Stimulated activated naive CD8-positive, alpha-beta T cell treated with anti-CD3 and anti-CD28 coated beads, Interleukin-15, amount 100 ng/mL, for 72 hours (primary cell): ENCODE measurements at places on chromosomes 11 and 22.

GRCh38 chr11:47572715-47573255 is 6.0 kb downstream of the KBTBD4 start:
- no peak for DNase-seq

- no peak for DNase-seq
Measured at GRCh38 chr22:50119768-50120251, 30.0 kb downstream of the MOV10L1 start.

DNA sequence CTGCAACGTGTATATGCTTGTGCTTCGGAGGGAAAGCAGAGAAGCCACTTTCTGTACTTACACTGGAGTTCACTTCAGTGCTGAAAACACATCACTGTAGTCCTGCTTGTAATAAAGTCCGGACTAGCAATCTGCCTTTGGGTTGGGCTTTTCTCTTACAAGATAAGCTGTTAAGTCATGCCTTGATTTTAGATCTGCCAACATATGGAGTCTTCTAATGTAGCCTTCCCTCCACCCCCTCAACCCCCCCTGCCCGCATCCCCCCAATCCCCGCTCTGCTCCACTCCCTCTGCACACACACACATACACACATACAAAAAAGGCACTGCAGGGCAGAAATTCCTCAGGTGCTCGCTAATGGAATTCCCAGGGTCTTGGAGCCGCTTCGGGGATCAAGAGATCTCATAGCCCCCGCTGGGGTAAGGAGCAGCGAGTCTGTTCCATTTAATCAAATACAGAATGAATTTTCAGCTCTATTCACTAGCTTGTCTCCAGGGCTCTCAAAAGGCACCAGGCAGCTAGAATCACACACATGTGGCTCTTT is 3.4 kb downstream of the CDON start:
- DNase-seq, result no peak

DNA sequence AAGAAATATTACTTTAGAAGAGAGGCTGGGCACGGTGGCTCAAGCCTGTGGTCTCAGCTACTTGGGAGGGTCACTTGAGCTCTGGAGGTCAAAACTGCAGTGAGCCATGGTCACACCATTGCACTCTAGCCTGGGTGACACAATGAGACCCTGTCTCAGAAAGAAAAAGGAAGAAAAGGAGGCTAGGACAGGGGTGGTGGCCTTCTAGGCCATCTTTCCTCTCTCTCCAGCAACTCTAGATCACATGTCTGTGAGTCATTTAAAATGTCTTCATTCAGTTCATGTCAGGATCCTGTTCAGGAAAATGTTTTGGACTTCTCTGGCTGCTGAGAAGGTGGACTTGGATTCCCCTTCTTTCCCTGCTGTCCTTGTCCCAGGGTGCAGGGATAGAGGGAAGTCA is 53.3 kb downstream of the PPFIA1 start:
- DNase-seq, result no peak

DNA sequence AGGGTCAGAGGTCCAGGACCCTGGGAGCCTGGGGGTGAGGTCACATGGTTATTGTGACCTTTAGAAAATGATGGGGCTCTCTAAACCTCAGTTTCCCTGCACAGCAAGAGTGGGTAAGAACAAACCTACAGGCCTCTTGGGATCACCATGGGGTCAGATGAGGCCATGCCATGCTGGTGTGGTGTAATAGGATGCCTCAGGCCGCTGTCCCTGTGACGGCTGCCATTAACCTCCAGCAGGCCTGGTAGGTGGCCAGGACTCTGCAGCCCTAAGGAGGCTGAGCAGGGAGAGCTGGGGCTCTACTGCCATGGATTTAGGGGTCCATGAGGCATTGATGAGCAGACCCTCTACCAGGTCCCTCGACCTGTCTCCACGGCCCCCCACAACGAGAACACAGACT is 265.5 kb downstream of the CTTN start:
- no peak for DNase-seq

- no peak for DNase-seq
Measured at GRCh38 chr11:79167510-79168188, 273.2 kb downstream of the TENM4 start.

DNA sequence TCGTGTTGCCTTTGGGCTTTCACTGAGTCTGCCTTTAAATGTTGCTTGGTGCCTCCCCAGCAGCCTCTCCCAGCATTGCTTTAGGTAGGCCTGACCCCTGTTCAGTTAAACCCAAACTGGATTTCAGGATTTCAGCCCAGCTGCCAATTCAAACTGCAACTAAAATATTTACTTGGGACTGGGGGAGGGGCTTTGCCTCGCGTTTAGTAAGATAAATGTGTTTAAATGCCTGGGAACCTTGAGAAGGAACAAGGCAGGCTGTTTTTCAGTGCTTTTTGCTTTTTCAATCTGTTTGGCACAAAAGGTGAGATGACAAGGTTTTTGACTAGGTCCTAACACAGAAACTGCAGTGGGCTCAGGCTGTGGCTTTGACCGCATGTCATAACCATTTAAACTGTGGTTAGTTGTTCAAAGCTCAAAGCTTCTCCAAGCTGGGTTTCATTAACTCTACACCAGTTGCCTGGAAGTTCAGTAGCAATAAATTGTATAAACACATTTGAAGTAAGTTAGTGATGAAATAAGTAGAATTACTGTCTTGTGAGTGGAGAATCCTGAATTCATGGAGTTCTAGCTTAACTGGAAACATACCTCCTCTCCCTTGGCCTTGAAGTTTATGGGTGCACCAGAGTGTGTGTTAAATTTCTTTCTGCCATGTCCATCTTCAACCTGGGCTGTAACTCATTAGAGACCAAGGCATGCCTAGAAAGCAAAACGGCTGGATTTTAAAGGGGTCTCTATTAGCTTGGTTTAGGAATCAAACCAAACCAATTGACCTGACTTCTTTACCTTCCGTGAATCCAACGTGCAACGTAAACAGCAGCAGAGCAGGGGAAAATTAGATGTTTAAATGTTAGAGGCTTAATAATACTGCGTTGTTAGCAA is 3.6 kb downstream of the PKNOX2 start:
- DNase-seq, result no peak
